Progenitor cell of endocrine pancreas (in vitro differentiated cells): ENCODE measurements at places on chromosomes 12 and 14.

DNA sequence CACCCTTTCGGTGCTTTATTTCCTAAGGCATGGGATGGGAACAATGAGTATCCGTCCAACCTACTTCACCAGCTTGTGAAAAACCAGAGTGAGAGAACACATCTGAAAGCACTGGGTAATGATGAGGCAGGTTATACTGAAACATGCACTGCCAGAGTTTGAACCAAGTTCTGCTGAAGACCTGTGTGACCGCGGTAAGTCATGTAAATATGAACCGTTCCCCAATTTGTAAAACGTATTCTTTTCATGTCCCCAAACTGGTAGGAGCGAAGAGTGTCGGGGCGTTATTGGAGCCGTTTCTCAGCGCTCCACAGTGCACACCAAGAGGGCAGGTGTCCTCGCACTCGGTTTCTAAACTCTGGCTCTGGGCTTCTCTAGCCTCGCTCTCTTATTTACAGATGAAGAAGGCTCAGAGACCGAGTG is 788 bp upstream of the NGDN start:
- no peak overlapping the region for H3K27ac ChIP-seq
- no peak for DNase-seq
- peaks cover 12% of the 10 kb centered on the region for H3K4me1 ChIP-seq
- no peak overlapping the region for H3K4me3 ChIP-seq

- peaks cover 5% of the 10 kb centered on the region for H3K36me3 ChIP-seq
- H3K27me3 ChIP-seq: no peaks in the 10 kb centered on the region
- H3K4me1 ChIP-seq: peaks cover 20% of the 10 kb centered on the region
- peak overlapping the region; percentile 98 for H3K4me3 ChIP-seq
- H3K27ac ChIP-seq: peak overlapping the region; percentile 100
Measured at GRCh38 chr14:92121207-92121669, 268 bp downstream of the NDUFB1 start.

GRCh38 chr14:89359477-89360222 is 57.4 kb downstream of the FOXN3 start:
- H3K27ac ChIP-seq: no peak overlapping the region
- no peaks in the 10 kb centered on the region for H3K4me1 ChIP-seq
- no peak overlapping the region for H3K4me3 ChIP-seq
- H3K27me3 ChIP-seq: peaks cover 67% of the 10 kb centered on the region
- DNase-seq: no peak

DNA sequence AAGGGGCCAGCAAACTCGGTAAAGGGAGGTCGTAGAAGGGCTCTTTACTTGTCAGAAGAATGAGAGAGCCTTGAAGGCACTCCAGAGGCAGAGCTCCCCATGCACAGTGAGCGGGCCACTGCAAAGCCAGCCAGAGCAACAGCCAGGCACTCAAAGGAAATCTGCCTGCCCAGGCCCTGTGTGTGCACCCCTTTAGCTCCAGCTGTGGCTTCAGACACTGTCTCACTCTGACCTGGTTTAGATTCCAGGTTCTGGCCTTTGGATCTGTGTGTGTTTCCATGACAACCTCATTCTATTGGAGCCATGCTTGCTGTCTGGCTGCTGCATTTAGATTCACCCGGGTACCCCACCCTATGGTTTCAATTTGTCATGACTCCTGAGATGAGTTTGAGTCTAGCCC is 170.3 kb downstream of the CAPZA3 start:
- H3K27ac ChIP-seq: no peak overlapping the region
- H3K36me3 ChIP-seq: peaks cover 1% of the 10 kb centered on the region
- H3K4me1 ChIP-seq: peaks cover 14% of the 10 kb centered on the region
- H3K4me3 ChIP-seq: no peak overlapping the region
- H3K27me3 ChIP-seq: no peaks in the 10 kb centered on the region
- no peak for DNase-seq

DNA sequence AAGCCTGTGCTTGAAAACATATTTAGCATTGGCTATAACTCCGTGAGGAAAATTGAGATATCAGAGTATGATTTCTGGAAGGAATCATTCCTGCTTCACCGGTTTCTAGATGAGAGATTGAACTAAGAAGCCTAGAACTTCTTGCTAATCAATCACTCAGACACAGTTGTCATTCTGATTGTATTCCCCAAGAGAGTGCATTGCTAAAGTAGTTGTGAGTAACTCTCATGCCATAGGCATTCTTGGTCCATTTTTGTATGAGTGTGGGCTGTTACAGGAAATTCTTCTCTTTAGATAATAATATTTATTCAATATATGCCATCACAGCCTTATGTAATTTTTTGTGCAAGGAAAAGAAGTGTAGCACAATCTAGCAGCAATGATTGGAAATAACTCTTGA is 893.3 kb upstream of the MDGA2 start:
- no peaks in the 10 kb centered on the region for H3K27me3 ChIP-seq
- H3K27ac ChIP-seq: no peak overlapping the region
- peaks cover 6% of the 10 kb centered on the region for H3K4me1 ChIP-seq
- no peak overlapping the region for H3K4me3 ChIP-seq

DNA sequence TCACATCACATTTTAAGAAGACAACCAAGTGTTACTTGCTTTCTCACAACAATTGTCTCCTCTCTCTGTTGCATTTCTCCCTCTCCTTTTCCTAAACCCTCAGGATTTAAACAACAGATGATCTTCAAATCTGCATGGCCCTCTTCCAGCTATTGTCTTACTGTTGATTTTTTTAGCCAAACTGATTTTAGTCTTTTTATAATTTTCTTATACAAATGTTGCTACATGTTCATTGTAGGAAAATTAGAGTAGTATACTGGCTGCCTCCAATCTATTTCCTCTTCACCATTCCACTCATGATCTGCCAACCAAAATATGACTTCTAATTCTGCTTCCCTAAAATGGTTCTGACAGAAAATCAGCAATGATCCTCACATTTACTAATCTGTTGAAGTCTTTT is 1.4 kb upstream of the KERA start:
- H3K36me3 ChIP-seq: no peaks in the 10 kb centered on the region
- H3K27ac ChIP-seq: no peak overlapping the region
- no peaks in the 10 kb centered on the region for H3K4me1 ChIP-seq
- no peaks in the 10 kb centered on the region for H3K27me3 ChIP-seq
- no peak for DNase-seq

DNA sequence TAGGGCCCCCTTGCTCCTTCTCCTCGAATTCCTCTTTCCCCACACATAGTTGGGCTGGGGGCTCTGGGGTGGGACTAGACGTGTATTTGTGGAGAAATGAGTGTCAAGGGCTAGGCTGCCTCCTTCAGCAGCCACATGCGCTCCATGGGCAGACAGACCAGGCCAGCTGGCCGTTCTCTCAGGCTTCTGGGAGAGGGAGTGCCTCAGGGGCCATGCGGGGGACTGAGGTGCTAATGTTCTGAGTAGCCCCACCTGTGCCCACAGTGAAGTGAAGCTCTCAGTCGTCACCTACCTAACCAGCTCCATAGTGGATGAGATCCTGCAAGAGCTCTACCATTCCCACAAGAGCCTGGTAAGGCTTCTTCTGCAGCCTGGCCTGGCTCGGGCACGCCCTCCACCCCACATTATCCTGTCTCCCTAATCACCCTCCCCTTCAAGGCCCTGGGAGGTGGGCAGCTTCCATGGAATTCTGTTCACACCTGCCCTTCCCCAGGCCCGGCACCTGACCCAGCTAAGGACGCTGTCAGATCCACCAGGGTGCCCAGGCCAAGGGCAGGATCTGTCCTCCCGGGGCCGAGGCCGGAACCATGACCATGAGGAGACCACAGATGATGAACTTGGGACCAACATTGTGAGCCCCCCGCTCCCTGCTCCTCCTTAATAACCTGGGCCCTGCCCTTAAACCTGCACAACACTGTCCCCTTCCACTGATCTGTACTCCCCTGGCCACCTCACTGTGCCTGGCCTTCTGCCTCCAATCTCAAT is 9.0 kb upstream of the CPNE6 start:
- peaks cover 5% of the 10 kb centered on the region for H3K4me1 ChIP-seq
- no peak for DNase-seq
- no peak overlapping the region for H3K27ac ChIP-seq
- no peaks in the 10 kb centered on the region for H3K36me3 ChIP-seq
- no peaks in the 10 kb centered on the region for H3K27me3 ChIP-seq
- no peak overlapping the region for H3K4me3 ChIP-seq

- no peaks in the 10 kb centered on the region for H3K36me3 ChIP-seq
- H3K27me3 ChIP-seq: no peaks in the 10 kb centered on the region
- H3K4me3 ChIP-seq: no peak overlapping the region
- DNase-seq: no peak
- H3K27ac ChIP-seq: no peak overlapping the region
Measured at GRCh38 chr14:33120341-33120740, 181.7 kb downstream of the NPAS3 start.

- no peak for DNase-seq
- no peak overlapping the region for H3K4me3 ChIP-seq
- H3K36me3 ChIP-seq: no peaks in the 10 kb centered on the region
- peaks cover 32% of the 10 kb centered on the region for H3K4me1 ChIP-seq
Measured at GRCh38 chr12:63912651-63913050, 68.2 kb downstream of the SRGAP1 start.

DNA sequence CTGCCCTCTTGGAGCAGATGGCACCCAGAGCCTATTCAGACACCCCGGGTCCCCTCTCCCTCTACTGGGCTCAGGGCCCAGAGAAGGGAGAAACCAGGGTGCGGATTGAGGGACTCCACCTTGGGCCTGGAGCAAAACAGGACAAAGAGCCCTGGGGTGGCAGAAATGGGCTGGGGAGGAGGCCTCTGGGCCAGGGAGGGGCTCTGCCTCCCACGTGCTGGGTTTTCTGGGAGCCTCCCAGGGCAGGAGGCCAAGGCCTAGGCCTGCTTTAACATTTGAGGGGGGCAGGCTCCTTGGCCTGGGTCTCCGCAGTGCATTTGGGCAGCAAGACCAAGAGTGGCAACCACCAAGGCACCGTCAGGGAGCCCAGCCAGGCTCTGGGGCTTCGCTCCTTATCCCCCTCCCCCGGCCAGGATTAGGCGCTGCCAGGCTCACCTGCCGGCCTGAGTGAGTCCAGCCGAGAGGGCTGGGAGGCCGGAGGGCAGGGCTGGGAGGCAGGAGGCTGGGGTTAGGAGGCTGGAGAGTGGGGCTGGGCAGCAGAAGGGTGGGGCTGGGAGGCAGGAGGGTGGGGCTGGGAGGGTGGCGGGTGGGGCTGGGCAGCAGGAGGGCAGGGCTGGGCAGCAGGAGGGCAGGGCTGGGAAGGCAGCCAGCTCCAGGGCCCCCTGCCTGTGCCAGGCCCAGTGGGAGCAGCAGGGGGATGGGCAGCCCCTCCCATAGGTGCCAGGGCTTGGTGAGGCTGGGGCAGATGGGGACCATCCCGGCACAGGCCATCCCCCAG is 101.8 kb upstream of the EIF5 start:
- no peaks in the 10 kb centered on the region for H3K4me1 ChIP-seq
- no peak overlapping the region for H3K4me3 ChIP-seq

DNA sequence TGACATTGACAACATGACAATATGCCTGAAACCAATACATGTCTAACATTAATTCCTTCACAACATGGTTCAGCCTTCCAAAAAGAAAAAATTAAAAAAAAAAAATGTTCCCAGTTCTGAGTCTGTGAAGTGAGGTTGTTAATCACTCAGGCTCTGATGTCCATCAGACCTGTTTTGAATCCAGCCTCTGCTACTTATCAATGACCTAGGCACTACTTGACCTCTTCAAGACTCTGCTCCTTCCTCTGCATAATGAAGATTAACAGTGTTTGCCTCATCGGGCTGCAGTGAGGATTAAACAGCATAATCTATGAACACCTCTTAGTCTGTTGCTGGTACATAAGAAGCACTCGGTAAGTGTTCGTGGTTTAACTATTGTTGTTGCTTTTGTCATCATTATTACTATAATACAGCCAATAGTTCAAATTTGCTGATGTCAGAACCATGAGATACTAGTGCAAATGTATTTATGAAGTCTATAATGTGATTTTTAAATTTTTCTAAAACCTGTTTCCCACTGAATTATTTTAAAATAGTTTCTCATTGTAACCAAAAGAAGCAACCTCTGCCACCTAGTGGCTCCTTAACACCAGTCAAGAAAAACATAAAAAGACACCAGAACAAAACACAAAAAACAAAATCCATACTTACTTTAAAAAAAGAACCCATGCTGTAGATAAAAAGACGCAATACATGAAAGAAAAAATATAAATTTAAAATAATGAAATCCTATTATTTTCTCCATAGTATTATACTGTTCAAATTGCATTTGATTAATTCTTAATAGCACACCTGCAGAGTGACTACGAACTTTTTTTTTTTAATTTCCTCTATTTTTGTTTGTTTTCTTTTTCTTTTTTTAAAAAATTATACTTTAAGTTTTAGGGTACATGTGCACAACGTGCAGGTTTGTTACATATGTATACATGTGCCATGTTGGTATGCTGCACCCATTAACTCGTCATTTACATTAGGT is 20.3 kb upstream of the TMX1 start:
- no peaks in the 10 kb centered on the region for H3K27me3 ChIP-seq
- H3K27ac ChIP-seq: no peak overlapping the region
- no peaks in the 10 kb centered on the region for H3K36me3 ChIP-seq
- H3K4me3 ChIP-seq: no peak overlapping the region

GRCh38 chr14:97458661-97459579 is 661.7 kb downstream of the VRK1 start:
- H3K27ac ChIP-seq: no peak overlapping the region
- peaks cover 41% of the 10 kb centered on the region for H3K27me3 ChIP-seq
- no peak for DNase-seq
- no peaks in the 10 kb centered on the region for H3K36me3 ChIP-seq

DNA sequence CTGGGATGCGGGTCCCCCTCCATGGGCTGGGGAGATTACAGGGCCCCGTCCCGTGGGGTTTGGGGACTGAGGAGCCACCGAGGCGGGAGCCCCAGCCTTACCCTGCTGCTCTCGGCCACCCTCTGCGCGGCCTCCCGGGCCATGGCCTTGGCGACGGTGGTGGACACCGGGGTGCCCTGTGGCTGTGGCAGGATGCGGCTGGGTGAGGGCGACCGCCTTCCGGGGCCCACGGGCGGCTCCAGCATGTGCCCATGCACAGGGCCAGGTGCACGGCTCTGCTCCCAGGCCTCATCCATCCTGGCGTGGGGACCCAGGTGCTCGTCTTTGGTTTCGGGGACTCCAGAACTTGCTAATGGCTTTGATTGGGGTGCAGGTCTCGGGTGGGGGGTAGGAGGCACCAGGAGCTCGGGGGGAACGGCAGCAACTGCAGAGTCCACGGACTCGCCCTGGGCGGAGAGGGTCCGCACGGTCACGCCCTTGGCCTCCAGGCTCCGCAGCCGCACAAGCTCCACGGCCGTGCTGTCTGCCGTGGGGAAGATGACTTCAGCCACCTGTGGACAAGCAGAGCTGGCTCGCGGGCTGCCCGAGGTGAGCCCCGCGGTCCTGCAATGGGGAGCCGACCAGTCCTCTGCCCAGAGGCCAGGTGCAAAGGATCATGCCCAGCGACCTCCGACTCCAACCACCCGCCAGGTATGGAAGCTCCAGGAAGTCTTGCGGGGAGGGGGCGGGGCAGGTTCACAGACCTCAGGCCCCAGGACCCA is 99.2 kb downstream of the PIWIL1 start:
- peaks cover 13% of the 10 kb centered on the region for H3K36me3 ChIP-seq
- DNase-seq: no peak
- no peaks in the 10 kb centered on the region for H3K27me3 ChIP-seq
- no peaks in the 10 kb centered on the region for H3K4me1 ChIP-seq
- no peak overlapping the region for H3K27ac ChIP-seq

GRCh38 chr14:96914571-96915128 is 117.5 kb downstream of the VRK1 start:
- no peaks in the 10 kb centered on the region for H3K27me3 ChIP-seq
- DNase-seq: no peak
- peaks cover 4% of the 10 kb centered on the region for H3K4me1 ChIP-seq
- peaks cover under 1% of the 10 kb centered on the region for H3K36me3 ChIP-seq
- H3K27ac ChIP-seq: no peak overlapping the region
- H3K4me3 ChIP-seq: no peak overlapping the region
